ENCODE measurements at places on chromosomes 16 and 17.

- peak; percentile 32 for DNase-seq
Observed at GRCh38 chr17:53626286-53626685, 196.4 kb upstream of the KIF2B start.

DNA sequence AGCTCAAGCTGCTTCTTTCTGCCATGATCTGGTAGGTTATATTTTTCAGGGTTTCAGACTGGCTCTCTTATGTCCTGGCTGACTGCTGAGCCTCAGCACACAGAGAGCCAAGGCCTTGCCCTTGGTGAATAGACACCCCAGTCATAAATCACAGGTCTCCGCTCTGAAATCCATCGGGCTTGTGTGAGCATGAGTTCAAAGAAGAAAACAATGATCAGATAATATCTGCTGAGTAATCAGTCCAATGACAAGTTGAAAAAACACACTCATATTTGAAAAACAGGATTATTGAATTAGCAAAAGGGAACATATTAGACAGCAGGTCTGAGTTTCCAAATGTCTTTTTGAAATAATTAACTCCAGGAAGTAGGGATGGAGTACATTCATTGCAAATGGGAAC, 51.1 kb upstream of the NDRG4 start:
- peak; percentile 62 for DNase-seq

DNA sequence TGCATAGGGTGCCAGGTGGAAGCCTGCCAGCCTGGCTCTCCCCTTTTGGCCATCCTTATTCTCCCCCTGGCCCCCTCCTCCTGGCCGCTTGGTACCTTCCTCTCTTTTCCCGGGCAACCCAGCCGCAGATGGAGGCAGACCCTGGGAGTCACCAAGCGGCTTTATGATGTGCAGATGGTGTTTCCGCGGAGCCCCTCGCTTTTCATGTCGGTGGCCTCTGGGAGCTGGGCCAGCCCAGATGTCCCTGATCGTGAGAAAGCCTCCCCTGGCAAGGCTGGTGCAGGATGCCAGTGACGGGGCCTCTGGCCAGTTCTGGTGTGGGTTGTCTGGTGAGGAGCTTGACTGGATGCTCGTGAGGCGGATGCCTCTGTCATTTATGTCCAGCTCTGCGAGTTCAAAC, 18.0 kb upstream of the BRD7 start:
- no peak for DNase-seq

- no peak for DNase-seq
Observed at GRCh38 chr16:23941963-23942564, 106.3 kb downstream of the PRKCB start.

DNA sequence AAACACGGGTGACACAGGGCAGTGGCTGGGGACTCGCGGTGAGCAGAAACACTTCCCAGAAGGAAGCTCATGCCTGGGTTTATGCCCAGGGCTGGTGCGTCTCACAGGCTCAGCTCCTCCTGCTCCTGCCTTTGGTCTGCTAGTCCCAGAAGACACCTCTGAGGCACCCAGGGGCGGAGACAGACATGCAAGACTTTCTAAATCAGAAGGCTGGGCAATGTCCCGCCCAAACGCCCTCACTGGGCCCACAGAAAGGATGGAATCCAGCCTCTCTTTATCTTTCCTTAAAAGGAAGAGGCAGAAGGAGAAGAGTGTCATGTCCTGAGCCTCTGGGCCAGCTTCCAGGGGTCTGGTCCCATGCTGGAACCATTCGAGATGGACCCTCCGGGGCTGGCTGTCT, 197.7 kb upstream of the RPL38 start:
- peak; percentile 57 for DNase-seq

DNA sequence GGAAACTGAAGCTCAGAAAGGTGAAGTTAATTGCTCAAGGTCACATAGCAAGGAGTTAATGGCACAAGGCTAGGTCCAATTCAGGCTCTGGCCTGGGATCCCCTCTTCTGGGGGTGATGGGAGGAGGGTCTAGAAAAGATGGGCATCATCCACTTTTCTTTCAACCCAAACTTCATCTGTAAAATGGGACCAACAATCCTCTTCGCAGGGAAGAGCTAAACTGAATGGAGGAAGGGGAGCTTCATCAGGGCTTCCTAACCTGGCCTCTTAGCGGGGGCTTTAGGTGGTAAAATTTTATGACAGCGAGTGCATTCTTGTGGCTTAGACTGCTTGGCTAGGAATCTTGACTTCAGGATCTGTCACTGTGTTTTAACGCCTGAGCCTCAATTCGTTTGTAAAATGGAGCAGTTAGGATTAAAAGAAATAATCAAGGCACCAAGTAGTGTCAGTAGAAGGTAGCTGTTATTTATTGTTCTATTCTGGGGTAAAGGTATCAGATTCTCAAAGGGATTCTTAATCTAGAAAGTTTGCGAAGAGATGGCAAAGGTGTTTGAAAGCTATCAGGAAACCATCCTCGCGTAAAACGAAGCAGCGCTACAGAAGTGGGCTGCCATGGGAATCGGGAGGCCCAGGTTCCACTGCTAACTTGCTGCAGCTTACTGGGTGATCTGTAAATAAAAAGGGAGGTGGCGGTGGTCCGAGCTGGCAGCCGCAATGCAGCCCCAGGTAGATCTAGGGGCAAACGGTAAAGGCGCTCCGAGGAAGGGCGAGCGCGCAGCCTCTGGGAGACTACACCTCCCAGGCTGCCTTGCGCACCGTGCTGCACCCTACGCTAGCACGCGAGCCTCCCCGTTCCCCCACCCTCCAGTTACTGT, 1.5 kb upstream of the SRCAP start:
- no peak for DNase-seq

- DNase-seq: peak; percentile 75
Observed at GRCh38 chr17:21119247-21119918, 7.4 kb upstream of the DHRS7B start.

- no peak for DNase-seq
Observed at GRCh38 chr16:1972490-1972877, 631 bp downstream of the TBL3 start.

DNA sequence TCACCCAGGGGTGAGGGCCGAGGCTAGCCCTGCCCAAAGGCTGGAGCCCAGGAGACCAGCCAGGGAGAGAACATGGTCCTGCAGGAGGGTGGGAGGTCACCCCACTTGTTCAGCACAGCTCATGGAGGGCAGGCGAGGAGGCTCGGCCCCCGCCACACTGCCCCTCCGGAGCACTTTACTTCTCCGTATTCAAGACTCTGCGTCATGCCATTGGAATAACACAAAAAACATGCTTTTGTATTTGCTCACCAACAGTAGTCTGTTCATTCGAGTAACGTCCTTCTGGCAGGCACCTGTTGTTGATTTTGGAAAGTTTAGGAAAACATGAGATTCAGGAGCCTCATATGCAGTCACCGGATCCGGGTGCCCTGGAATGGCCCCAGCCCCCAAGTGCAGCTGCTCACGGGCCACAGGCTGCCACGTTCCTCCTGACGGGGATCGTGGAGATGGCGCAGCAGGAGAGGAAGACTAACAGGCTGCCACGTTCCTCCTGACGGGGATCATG, 81.1 kb upstream of the DNAH17 start:
- no peak for DNase-seq

GRCh38 chr17:45895969-45896785, 1.8 kb downstream of the MAPT start:
- no peak for DNase-seq

- no peak for DNase-seq
Observed at GRCh38 chr16:64657316-64658011, 464.4 kb downstream of the CDH11 start.

DNA sequence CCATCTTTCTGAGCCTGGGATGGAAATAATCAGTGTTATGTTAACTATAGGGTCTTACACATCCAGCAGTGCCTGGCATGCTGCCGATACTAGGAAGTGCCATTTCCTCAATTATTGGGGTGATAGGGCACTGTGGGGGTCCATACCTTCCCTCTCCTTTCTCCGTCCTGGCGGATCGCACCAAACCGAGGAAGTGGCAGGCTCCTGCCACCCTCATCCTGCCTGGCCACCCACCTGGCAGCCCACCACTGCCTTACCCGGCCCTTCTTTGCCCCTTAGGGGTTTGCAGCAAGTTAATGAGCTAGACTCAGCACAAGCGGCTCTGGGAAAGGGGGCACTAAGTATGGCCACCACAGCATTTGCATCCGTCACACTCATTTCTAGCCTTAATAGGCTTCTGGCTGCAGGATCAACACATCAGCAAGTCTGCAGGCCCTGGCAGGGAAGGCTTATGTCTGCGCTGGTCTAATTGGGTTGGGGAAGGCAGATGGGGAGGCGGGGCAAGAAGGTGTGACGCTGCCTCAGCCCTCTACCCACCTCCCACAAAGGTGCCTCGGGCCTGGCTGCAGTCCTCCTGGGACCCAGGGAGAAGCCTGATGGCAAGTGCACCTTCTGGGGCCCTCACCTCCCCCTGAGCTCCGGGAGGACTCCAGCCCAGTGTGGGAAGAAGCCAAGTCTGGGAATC, 28.6 kb downstream of the DCAKD start:
- DNase-seq: no peak

GRCh38 chr17:81251094-81251708, 12.1 kb downstream of the NDUFAF8 start:
- DNase-seq: no peak

DNA sequence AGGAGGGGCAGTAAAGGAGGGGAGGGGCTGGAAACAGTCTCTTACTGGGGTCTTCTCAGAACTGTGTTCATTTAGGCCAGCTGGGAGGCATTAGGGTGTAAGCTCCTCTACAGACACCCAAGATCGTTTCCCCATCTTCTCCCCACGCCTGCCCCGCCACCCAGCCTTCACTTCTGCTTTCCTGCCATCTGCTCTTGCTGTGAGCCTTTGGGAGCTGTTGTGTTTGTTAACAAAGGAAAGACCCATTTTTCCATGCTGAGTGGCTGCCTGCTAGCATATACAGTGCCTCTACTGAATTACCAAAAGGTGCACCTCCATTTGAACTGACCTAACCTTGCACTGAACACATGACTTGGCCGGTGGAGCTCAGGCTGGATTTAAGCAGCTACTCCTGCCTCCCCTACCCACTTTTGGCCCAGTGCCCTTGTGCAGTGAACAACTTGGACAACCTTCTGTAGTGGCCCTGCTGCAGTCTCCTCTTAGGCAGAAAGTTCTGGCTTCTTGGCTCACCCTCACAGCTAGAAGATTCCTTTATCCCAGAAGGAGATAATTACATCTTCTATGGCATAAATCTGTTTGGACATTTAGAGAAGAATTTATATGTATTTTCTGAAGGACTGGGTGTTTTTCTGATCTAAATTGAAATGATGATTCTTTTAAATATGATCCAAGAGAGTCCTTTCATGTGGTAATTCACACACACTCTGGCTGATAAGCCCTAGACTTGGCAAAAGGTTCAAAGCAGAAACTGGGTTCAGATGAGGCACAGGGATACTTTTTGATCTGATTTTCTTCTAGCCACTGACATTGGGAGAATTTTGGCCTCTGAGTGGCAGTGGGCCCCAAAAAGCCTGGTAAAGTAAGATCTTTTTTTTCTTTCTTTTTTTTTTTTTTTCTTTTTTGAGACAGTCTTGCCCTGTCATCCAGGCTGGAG, 81.9 kb upstream of the HNF1B start:
- DNase-seq: peak; percentile 96

DNA sequence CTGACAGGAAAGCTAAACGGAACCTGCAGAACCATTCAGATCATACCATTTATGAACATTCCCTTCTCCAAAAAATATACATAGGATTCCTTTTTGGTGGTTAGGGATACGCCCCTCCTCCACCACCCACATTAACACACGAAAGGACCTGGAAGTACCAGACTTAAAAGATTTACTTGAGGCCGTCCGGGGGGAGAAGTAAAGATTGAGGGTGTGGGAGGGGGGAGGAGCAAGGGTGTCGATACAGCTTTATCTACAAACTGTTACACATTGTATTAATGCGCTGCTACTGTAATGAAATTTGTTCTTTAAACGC, 537 bp downstream of the PALB2 start:
- no peak for DNase-seq

- DNase-seq: no peak
Observed at GRCh38 chr16:2512735-2513404, 882 bp upstream of the ATP6V0C start.

- no peak for DNase-seq
Observed at GRCh38 chr17:71764505-71764904, 356.3 kb upstream of the SOX9 start.

DNA sequence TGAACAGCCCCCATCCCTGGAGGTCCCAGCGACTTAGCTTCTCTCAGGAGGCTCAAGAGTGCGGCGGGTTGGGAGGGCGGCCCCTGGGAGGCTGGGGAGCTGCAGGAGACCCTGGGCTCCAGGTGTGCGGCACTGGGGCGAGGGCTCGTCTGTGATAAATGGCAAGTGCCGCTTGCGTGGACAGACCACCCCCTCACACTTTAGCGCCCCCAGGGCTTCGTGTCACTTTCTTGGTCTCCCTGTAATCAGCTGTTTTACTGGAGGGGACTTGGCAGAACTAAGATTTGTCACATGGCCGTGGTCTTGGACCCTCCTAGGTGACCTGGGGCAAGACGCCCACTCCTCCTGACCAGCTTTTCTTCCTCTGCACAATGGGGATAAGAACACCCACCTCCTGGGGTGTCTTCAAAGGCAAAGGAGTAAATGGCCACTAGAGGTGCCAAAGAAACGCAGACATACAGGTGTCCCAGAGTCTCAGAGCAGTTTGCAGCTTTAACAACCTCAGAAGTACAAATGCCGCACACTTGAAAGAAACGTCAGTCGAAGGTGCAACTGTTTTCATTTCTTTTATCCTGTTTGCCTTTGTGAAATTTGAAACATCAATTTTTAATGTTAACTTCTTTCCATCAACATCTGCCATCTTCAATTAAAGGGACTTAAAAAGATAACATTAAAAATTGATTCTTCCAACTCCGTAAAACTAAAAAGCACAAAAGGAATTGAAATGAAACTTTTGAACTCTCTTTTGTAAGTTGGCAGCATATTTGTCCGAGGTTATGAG, 946 bp downstream of the OSGIN1 start:
- peak; percentile 28 for DNase-seq

DNA sequence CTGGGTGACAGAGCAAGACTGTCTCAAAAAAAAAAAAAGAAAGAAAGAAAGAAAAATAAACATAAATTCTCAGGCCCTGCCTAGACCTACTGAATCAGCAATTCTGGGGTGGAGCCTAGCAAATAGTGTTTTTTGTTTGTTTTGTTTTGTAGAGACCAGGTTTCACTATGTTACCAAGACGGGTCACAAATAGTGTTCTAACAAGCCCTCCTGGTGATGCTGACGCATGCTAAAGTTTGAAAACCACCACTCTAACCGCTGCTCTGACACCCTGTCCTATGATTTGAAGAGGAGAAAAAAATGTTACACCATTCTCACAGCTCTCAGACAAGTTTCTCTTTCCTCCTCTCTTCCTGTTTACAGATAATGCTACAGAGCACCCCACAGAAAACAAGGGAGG, 1.5 kb downstream of the MRPL10 start:
- no peak for DNase-seq

DNA sequence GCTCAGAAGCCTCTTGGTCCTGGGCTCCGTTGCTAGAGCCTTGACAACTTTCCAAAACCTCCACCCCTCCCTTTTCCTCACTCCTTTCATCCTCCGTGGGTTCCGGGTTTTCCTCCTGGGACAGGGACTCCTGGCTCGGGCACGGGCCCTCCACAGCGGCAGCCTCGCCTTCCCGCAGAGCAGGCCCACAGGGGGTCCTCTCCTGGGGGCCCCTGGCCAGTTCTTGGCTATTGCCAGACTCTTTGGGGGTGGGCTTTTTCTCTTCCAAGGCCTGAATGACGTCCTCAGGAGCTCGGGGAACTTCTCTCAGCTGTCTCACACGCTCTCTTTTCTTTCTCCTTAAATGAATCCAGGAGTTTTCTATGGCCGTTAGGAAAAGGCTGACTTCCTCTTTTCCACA, 19.3 kb upstream of the MNT start:
- no peak for DNase-seq
